SJSA1 (cell line): ENCODE measurements at places on chromosomes 11 and 22. TPM values are rescaled to one million over a fixed set of nuclear protein-coding genes. Genes with fewer than 3 reads are reported as not detected.

DNA sequence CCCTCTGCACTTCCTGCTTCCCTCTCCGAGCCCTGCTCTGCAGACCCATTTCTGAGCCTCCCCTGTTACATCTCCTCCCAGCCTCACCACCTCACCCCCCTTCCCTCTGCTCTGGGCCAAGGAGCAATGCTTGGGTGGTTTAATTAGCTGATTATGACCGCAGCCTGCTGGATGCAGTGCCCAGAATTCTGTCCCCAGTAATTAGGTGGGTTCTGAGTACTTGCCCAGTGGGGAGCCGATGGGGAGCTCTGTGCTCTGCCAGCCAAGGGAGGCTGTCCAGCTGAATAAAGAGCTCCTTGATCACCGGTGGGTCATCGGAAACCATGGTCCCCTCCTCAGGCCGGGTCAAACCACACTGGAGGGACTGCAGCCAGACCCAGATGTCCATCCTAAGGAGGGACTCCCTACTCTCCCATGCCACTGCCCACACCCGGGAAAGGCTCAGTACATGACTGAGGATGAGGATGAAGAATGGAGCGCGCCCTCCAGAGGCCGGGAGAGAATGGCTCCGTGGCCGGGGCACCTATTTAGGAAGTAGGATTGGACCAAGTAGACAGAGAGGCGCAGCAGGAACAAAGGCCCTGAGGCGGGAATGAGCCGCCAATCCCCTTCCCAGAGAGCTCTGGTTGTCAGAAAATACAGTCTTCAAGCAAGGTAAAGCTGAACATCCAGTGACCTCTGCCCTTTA is 9.1 kb downstream of the ARRB1 start:
- no peaks in the 10 kb centered on the region for H3K4me1 ChIP-seq
- H3K4me3 ChIP-seq = no peak overlapping the region
- no peak for DNase-seq
- H3K36me3 ChIP-seq = no peaks in the 10 kb centered on the region
- H3K27me3 ChIP-seq = no peaks in the 10 kb centered on the region

DNA sequence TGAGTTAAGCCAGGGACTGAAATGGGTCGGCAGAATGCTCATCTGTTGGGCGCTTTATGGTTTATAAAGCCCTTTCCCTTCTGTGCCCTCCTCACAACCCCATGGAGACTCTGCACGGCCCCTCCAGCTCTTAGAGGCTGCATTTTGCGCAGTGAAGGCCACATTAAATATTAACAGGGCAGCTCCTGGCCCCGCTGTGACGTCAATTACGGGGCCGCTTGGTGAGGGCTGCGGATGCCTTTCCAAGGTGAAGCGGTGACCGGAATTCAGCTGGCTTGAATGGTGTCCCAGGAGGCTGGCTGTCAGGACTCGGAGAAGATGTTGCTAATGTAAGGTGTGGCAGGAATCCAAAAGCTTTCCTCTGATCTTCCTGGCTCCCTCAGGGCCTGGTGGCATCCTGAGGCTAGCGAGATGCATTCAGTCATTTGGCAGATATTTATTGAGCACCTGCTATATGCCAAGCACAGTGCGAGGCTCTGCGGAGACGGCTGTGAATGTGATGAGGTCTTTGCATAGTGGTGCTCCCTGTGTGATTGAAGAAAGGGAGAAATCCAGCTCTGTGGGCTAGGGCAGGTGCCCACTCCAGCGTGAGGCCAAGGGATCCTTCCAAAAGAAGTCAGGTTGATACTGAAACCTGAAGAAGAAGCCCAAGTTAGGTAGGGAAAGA is 10.4 kb upstream of the YWHAH start:
- H3K27ac ChIP-seq = no peak overlapping the region
- H3K27me3 ChIP-seq = no peaks in the 10 kb centered on the region
- H3K4me3 ChIP-seq = no peak overlapping the region
- H3K4me1 ChIP-seq = no peaks in the 10 kb centered on the region
- no peak for DNase-seq

CHST1 gene
- not detected in 2 replicates for total RNA-seq

GRCh38 chr22:48397531-48398180 is 1430.0 kb downstream of the BRD1 start:
- no peaks in the 10 kb centered on the region; the same call in 1 of the 2 replicates for H3K4me1 ChIP-seq
- no peaks in the 10 kb centered on the region for H3K36me3 ChIP-seq
- H3K27ac ChIP-seq = no peak overlapping the region
- peak; percentile 22 for DNase-seq
- H3K27me3 ChIP-seq = no peaks in the 10 kb centered on the region; the same call in none of the 2 replicates
- H3K4me3 ChIP-seq = no peak overlapping the region

SAA1 gene
- total RNA-seq = not detected in 2 replicates

- H3K4me1 ChIP-seq = peaks cover 9% of the 10 kb centered on the region
- no peak overlapping the region for H3K27ac ChIP-seq
- H3K27me3 ChIP-seq = no peaks in the 10 kb centered on the region
- H3K4me3 ChIP-seq = no peak overlapping the region
Observed at GRCh38 chr11:102971766-102972165, 16.2 kb upstream of the MMP13 start.

KLHL35 gene
- total RNA-seq = 0.41 and 0.58 TPM in 2 replicates

APOL1 gene
- total RNA-seq = 4.4 and 5.8 TPM in 2 replicates

- DNase-seq = no peak
- H3K27me3 ChIP-seq = 0 out of 2 replicates have a peak, but pooled peaks cover 10% of the 10 kb centered on the region
- no peak overlapping the region for H3K4me3 ChIP-seq
- H3K27ac ChIP-seq = no peak overlapping the region
- no peaks in the 10 kb centered on the region for H3K36me3 ChIP-seq
- H3K4me1 ChIP-seq = no peaks in the 10 kb centered on the region
Observed at GRCh38 chr22:26922806-26923205, 265.4 kb downstream of the MIAT start.

- no peaks in the 10 kb centered on the region for H3K36me3 ChIP-seq
- DNase-seq = peak; percentile 6
- peak overlapping the region; percentile 34 for H3K4me3 ChIP-seq
- H3K4me1 ChIP-seq = no peaks in the 10 kb centered on the region; the same call in 1 of the 2 replicates
- no peaks in the 10 kb centered on the region for H3K27me3 ChIP-seq
Observed at GRCh38 chr11:116193321-116194131, 579.3 kb downstream of the BUD13 start.

UPK3A gene
- not detected in 2 replicates for total RNA-seq

GRCh38 chr22:50444663-50445062 is 30.2 kb downstream of the SBF1 start:
- H3K4me3 ChIP-seq = no peak overlapping the region
- H3K27ac ChIP-seq = no peak overlapping the region
- no peaks in the 10 kb centered on the region for H3K4me1 ChIP-seq
- peaks cover 79% of the 10 kb centered on the region for H3K36me3 ChIP-seq

DNA sequence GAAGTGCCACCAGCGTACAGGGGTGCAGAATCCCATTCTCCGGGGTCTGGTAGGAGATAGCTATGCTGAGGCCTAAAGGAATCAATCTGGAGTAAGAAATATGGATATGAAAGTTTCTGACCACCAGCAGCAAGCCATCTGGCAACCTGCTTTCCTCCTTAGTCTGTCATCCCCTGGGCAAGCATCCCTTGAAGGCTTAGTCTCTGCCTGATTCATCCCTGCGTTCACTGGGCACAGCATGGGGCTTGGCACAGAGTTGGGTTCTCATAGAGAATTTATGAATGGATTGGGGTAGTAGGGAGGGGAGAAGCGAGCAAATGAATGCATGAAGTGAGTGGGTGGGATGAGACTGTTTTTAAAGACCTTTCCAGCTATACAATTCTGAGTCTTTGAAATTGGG is 85.8 kb upstream of the NARS2 start:
- no peaks in the 10 kb centered on the region for H3K4me1 ChIP-seq
- DNase-seq = no peak
- H3K27me3 ChIP-seq = no peaks in the 10 kb centered on the region
- no peak overlapping the region for H3K27ac ChIP-seq

DNA sequence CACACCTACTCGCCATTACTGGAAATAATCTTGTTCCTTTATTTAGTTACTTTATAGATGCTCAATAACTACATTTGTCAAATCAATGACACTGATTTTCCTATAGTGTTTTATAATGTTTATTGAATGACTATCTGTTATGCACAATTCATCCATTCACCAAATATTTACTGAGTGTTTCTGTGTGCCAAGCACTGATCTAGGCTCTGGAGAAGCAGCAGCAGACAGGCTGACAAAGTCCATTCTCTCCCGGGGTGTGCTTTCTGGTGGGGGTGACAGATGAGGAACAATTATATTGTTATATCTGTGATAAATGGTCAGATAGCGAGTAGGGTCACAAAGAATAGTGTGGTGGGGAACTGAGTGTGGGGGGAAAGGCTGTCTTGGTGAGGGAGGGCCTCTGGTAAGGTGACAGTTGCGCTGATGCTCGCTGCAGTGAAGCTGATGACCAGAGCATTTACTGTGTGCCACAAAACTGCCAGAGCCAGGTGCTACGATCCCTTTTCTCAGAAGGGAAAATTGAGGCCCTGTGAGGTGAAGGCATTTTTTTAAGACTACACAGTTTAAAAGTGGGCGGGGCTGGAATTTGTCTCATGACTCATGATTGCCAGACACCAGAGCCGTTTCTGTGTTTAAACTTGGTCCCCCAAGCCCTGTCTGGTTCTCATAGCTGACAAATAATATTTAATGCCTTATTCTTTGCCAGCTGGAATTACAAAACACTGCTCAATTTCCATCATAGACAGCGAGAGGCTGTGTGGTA is 10.2 kb downstream of the PACS1 start:
- H3K27ac ChIP-seq = peak overlapping the region; percentile 69
- H3K4me3 ChIP-seq = no peak overlapping the region
- peaks cover 77% of the 10 kb centered on the region for H3K4me1 ChIP-seq
- H3K36me3 ChIP-seq = peaks cover 39% of the 10 kb centered on the region
- H3K27me3 ChIP-seq = no peaks in the 10 kb centered on the region

- H3K27me3 ChIP-seq = no peaks in the 10 kb centered on the region
- no peak for DNase-seq
- H3K36me3 ChIP-seq = no peaks in the 10 kb centered on the region
- no peaks in the 10 kb centered on the region for H3K4me1 ChIP-seq
- no peak overlapping the region for H3K27ac ChIP-seq
Observed at GRCh38 chr11:118820412-118821357, 29.7 kb upstream of the DDX6 start.

RRAS2 gene
- total RNA-seq = 159 and 200 TPM in 2 replicates

DNA sequence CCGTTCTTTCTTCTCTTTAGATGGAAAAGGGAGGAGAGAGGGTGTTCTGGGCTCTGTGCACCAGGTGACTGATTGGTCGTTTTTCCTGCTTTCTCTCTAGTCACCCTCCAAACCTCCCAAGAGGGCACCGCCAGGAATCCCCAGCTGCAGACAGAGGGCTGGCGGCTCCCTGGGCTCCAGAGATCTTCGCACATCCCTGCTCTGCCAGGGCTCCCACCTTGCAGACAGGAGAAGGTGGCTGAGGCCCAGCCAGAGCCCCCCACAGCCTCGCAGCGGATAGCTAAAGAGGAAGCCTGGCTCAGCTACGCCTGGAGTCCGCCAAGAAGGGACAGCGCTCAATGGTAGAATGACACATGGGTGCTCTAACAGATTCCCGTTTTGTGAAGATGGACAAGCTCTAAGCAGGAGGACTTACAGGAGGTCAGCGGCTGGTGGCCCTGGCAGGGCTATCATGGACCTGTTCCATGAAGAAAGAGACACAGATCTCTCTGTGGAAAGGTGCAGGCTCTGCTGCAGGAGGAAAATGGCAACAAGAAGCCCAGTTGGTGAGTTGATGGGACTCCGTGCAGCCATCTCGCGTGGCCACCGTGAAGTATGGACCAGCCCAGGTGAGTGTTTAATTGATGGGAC is 976.9 kb downstream of the BRD1 start:
- DNase-seq = no peak
- H3K27me3 ChIP-seq = no peaks in the 10 kb centered on the region
- no peak overlapping the region for H3K4me3 ChIP-seq
- no peak overlapping the region for H3K27ac ChIP-seq

DNA sequence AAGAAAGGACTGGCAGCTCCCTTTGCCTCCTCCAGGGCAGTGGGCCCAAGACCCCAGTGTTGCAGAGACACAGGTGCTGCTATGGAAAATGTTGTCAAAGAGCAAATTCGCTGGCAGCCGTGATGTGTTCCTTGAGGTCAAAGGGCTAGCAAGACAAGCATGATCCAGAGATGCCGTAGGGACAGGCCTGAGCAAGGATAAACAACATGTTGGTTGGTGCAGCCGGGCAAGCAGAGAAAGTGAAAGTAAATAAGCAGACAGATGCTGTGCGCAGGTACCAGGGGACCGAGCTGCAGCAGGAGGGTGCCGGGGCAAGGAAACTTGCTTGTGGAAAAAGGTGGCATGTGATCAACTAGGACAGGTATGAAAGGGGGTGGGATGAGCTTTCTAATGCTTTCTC is 125.5 kb upstream of the NECTIN1 start:
- no peaks in the 10 kb centered on the region for H3K36me3 ChIP-seq
- H3K27me3 ChIP-seq = no peaks in the 10 kb centered on the region
- H3K4me3 ChIP-seq = no peak overlapping the region
- H3K4me1 ChIP-seq = no peaks in the 10 kb centered on the region
- no peak overlapping the region for H3K27ac ChIP-seq

BRSK2 gene
- 0.06 and 0.55 TPM in 2 replicates for total RNA-seq

KDM2A gene
- total RNA-seq = 30.4 and 41.2 TPM in 2 replicates

KCNJ11 gene
- total RNA-seq = not detected in 2 replicates

DNA sequence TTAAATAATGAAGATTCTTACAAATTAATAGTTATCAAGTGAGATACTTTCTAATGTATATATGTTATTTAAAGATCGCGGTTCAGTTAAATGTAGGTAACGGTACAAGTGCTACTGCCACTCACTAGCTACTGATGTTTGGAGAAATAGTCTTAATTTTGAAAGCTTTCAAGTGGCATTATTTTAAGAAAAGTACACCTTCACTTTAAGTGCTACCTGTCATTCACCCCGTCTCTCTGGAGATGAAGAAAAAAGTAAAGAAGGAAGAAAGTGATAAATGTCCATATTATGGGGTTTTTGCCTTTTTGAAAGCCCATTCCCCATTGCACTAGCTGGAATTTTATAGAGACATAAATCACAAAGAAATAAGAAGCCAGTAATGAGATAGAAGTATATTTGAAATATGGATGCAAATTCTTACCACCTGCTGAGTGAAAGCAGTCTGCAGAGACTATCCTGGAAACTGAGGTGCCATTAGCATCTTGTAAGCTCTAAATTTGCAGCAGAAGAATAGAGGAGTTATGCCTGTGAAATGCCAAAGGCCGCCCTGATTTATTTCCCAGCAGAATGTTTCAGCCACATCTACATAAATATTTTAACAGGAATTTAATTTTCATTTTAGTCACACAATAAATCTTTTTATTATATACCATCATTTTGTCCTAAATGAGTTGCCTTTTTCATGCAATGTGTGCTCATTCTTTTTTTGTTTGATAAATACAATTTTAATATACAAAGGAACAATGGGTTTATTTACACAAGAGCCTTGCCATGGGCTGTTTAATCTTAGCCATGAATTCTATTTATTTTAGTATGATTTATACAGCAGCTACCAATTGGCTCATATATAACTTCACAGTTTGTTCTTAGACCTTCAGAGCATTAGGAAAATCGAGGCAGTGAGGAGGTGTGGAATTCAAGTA is 489.9 kb upstream of the RAG2 start:
- no peak overlapping the region for H3K27ac ChIP-seq
- no peak for DNase-seq
- H3K4me1 ChIP-seq = no peaks in the 10 kb centered on the region
- no peak overlapping the region for H3K4me3 ChIP-seq
- no peaks in the 10 kb centered on the region for H3K36me3 ChIP-seq
- no peaks in the 10 kb centered on the region for H3K27me3 ChIP-seq

- DNase-seq = no peak
- no peaks in the 10 kb centered on the region for H3K36me3 ChIP-seq
- no peaks in the 10 kb centered on the region for H3K27me3 ChIP-seq
- no peak overlapping the region for H3K27ac ChIP-seq
- peaks cover 19% of the 10 kb centered on the region for H3K4me1 ChIP-seq
Observed at GRCh38 chr22:21719024-21719423, 16.6 kb downstream of the YPEL1 start.
